ENCODE measurements at places on chromosomes 4 and X.

- no peak for DNase-seq
Observed at GRCh38 chr4:54852602-54853001, 194.8 kb downstream of the KIT start.

DNA sequence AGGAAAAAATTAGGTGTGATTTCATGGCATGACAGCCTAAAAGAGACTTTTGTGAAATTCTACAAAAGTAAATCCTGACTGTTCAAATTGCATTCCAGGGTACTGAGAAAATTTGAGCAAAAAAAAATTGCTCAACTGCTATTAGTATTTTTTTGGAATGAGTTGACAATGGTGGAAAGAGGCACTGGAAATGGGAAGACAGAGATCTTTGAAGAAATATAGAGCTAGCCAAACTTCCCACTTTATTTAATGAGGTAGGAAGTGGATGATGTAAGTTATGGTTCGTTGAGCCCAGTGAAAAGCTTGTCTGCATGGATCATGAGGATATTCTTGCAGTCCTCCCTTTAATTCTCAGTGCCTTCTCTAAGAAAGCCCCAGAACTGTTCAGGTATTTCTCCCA, 183.8 kb downstream of the PTTG2 start:
- no peak for DNase-seq

DNA sequence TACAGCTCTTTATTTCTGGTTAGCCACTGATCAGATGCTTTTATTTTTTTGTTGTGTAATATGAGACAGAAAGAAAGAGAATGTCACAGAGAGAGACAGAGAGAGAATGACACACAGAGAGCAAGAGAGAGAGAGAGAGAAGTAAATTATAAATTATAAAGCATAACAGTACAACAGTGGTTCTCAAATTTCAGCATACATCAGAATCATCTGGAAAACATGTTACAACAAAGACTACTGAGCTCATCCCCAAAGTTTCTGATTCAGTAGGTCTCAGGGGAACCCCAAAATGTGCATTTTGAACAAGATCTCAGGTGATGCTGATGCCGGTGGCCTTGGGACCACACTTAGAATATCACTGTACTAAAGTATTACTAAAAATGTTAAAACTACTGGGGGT, 245.8 kb upstream of the DIAPH2 start:
- DNase-seq, result no peak

GRCh38 chr4:528835-529234, 29.8 kb downstream of the PIGG start:
- no peak for DNase-seq

- no peak for DNase-seq
Observed at GRCh38 chrX:9614016-9614415, 149.2 kb downstream of the TBL1X start.

- DNase-seq, result no peak
Observed at GRCh38 chr4:153531976-153532626, 65.9 kb downstream of the TMEM131L start.

GRCh38 chr4:76630741-76631140, 195.7 kb downstream of the SHROOM3 start:
- DNase-seq, result no peak

DNA sequence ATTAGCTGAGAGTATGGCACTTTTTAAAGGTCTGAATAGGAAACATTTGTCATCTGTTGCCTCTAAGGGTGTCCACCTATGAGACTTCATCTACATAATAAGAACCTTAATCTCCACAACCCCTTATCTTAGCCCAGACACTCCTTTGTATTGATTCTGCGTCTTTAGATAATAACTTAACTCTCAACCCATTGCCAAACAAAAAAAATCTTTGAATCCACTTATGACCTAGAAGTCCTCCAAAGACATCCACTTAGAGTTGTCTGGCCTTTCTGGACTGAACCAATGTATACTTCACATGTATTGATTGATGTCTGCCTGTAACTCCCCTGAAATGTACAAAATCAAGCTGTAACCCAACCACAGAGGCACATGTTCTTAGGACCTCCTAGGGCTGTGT, 66.0 kb upstream of the CHRNA9 start:
- no peak for DNase-seq

DNA sequence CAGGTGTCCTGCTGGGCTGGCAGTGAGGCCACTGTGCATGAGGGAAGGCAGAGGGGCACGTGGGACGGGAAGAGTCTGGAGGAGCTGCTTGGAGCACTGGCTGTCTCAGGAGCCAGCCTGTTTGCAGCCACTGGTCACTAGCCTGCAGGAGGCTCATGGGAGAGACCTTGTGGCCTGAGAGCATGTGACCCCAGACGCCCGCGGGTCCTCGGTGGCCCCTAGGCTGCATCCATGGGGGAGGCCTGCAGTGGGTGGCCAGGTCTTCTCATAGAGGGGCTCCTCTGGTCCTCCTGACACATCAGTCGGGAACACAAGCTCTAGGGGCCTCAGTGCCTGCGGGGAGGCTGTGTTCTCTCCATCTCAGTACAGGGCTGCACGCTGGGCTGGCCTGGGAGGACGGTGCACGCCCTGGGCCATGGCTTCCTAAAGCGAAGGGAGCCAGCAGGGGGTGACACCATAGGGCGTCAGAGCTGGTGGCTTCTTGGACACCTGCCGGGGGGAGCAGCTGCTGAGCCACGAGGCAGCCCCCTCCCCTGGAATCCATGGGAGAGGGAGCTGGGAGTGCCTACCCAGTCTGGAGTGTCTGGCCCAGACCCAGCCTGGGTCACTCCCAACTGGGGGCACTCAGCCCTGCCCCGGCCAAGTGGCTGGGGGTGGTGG, 12.3 kb downstream of the NAT8L start:
- DNase-seq, result no peak

- no peak for DNase-seq
Observed at GRCh38 chrX:119359618-119360382, 39.3 kb upstream of the SLC25A43 start.

GRCh38 chr4:73653695-73654106, 33.5 kb upstream of the RASSF6 start:
- no peak for DNase-seq

DNA sequence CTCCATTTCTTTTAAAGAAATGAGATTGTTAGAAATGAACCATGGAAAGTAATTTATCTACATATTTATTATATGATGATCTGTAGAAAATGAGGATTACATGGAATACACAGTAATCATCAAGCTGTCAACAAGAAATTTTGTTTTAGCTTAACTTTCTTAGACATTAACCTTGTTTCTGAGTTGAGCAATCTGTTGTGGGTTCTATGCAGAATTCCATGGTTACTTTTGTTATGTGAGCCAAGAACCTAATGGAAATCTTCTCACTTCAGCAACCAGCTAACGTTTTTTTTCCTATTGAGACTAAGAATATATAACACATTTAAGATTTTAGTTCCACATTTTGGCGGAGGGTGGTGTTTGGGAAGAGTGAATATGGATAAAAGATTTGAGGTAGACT, 136.1 kb upstream of the SLC4A4 start:
- no peak for DNase-seq

DNA sequence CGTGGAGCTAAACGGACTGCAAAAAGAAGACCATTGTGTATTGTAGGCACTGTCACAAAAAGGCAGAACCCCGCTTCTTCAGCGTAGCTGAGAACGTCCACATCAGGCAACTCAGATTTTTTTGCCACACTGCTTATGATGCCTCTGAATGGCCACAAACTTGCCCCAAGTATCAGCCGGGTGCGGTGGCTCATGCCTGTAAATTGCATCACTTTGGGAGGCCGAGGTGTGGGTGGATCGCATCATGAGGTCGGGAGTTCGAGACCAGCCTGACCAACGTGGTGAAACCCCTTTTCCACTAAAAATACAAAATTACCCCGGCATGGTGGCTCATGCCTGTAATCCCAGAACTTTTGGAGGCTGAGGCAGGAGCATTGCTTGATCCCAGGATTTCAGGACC, 14.9 kb upstream of the IL3RA start:
- DNase-seq, result no peak
